ENCODE measurements at places on chromosomes 13 and 19.

- DNase-seq, result no peak
Observed at GRCh38 chr19:58572818-58573657, at the start of gene MZF1. TSS of gene MZF1 (minus strand) at chr19:58573335. CDS start at chr19:58571389, 1,946 bp downstream.

- no peak for DNase-seq
Observed at GRCh38 chr13:95262837-95263384, 38.3 kb downstream of the ABCC4 start.

DNA sequence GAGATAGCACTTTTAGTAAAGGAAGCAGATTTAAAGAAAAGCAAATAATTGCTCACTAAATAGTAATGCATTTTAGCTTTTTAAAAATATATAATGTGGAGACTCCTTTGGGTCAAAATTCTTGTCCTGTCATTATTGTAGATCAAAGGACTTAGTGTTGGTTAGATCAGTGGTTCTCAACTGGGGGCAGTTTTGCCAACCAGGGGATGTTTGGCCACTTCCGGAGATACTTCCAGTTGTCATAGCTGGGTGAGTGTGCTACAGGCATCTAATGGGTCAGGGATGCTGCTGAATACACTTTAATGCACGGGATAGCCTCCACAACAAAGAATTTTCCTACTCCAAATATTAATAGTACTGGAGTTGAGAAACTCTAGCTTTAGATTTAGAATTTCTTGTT lies 126.8 kb downstream of the LMO7 start:
- no peak for DNase-seq

DNA sequence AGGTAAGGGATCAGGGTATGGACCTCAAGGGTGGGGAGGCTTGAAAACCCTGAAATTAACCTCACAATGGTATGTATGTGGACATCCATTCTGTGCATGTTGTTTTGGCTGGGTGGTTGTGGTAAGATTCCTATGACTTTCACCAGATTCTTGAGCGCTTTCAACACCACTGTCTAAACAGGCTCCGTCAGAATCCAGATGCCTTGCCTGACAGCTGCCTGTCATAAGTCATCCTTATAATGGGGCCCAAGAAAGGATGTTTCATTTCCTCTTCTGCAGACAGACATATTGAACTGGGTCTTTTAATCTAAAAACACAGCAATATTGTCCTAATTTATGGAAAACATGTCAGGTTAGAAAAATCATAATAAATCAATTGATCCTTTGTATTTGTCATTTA lies 41.3 kb downstream of the ALOX5AP start:
- DNase-seq, result no peak
